ENCODE measurements at places on chromosomes 7 and 10.

GRCh38 chr7:30168835-30169573 is 34.2 kb downstream of the MTURN start:
- DNase-seq, result peak; percentile 78

DNA sequence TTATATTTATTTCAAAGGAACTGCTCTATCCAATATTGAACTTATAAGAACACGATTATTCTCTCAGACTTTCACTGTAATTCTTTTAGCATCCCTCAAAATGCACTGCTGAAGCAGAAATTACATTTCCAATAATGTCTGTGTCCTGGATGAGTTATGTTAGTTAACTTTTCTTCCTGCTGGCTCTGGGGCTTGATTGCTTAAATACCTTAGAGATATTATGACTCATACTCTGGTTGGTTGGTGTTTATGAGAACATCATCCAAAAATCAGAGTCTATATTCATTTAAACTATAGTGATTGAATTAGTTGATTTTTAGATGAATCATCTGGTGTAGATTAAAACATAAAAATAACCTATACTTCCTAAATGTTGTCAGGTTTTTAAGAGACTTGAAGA is 246.3 kb upstream of the VWC2 start:
- DNase-seq, result peak; percentile 9

GRCh38 chr10:6622921-6623320 is 42.8 kb upstream of the PRKCQ start:
- DNase-seq, result no peak

GRCh38 chr7:135711139-135711469 is 16.9 kb downstream of the SLC13A4 start:
- DNase-seq, result no peak

GRCh38 chr10:33506838-33507661 is 172.6 kb upstream of the NRP1 start:
- DNase-seq, result no peak

DNA sequence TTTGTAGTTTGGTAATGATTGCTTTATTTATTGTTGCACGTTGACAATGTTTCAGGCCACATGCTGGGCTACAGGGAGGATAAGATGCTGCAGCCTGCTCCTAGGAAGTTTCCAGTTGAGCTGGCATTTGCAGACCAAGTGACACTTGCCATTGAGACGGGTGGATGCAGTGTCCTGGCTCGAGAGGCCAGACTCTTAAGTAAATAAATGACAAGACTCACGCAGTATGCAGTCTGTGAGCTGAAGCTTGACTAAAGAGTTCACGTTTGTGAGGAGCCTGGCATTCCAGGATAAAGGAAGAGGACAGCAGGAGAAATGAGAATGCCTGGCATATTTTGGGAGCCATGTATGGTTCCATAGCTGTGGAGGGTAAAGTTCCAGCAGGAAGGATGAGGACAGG is 105.8 kb downstream of the BAMBI start:
- peak; percentile 24 for DNase-seq

DNA sequence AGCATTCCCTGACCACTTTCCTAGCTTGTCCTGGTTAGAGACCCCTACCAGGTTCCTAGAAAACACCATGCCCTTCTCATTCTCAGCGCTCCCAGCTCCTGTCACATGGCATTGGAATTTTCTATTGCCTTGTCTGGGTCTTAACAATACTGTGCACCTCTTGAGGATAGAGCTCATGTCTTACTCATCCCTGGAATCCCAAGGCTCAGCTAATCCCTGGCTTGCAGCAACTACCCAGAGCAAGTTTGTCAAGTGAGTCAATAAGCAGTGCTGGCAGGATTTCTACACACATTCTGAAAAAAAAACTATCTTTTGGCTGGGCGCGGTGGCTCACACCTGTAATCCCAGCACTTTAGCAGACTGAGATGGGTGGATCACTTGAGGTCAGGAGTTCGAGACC is 11.7 kb upstream of the PRDX3 start:
- peak; percentile 92 for DNase-seq

- no peak for DNase-seq
Observed at GRCh38 chr7:5634107-5634950, 147.1 kb downstream of the RNF216 start.

DNA sequence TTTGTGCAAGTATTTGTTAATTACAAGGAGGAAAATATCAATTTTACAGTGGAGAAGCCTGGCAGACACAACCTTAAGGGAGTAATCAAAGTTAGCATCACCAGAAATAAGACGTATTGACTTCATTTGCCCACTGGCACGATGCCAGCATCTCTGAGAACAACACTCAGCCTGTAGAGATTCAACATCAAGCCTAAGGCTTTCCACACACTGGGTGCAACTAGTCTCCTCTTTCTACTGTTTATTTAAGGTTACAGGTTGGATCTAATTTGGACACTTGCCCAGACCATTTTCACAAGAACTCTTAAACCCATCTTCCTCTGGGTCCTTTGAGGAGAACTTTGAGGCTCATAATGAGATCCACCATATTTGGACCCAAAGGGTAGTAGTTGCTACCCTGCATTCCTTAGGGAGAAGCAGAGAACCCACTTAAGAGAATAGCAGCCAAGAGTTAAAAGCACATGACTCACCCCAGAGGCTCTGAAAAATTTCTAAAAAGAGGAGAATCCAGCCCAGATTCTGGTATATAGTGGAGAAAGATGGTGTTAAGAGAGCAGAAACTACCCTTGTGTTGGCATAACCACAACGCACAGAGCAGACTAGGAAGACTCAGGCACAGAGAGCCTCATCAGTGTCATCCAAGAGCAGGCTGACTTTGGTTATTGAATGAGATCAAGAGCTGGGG is 97.3 kb downstream of the CCDC71L start:
- peak; percentile 59 for DNase-seq

DNA sequence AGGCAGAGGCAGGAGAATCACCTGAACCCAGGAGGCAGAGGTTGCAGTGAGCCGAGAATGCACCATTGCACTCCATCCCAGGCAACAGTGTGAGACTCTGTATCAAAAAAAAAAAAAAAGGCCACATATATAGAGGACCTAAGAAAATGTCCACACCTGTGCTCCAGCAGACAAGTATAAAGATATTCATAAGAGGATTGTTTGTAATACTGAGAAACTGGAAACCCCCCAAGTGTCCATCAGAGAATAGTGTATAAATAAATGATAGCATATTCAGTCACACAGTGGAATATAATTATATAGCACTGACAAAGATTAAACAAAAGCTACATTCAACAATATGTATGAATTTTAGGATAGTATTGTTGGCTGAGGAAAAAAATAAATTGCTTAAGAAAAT is 1050.6 kb downstream of the GRM8 start:
- DNase-seq, result no peak

DNA sequence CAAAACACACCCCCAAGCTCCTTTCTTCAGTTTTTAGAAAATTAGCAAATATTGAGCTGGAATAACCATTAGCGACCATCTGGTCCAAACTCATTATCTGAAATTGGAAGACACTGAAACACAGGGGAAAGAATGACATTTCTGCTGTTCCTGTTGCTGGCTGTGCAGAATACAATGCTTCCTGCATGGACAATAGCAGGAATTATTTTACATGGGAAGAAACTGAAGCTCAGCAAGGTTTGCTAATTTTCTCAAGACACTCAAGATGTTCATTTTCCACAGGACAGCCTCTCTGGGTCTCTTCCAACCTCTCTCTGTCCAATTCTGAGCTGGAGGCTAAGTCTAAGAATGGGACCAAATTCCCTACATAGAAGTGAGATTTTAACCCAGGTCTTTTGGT is 81.9 kb upstream of the TNS3 start:
- DNase-seq, result no peak

DNA sequence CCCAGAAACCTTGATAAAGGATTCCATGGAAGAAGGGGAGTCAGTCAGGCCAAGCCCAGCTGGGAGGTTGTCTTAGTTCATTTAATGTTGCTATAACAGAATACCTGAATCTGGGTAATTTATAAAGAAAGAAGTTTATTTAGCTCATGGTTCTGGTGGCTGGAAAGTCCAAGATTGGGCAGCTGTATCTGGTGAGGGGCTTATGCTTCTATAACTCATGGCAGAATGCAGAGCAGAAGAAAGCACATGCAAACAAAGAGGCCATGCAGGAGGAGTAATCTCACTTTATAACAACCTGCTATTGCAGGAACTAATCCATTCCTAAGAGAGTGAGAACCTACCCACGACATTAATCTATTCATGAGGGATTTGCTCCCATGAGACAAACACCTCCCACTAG is 54.2 kb upstream of the ANKRD1 start:
- DNase-seq, result no peak

DNA sequence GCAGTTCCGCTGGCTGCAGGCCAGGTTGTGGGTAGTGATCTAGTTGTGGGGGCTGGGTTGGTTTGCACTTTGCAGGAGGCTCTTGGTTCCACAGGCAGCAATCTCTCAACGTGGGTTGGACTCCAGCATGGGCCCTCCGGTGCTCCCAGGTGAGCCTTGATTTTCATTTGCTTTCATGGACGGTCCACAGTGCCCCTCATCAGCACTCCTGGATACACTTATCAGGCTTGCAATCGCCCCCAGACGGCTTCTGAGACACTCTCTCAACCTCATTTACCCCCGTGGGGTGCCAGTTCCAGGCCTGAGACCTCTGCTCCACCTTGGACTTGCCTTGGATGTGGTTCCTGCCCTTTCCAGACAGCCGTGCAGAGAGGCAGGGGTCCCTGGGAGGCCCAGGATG is 31.3 kb upstream of the ZNF273 start:
- DNase-seq, result no peak

DNA sequence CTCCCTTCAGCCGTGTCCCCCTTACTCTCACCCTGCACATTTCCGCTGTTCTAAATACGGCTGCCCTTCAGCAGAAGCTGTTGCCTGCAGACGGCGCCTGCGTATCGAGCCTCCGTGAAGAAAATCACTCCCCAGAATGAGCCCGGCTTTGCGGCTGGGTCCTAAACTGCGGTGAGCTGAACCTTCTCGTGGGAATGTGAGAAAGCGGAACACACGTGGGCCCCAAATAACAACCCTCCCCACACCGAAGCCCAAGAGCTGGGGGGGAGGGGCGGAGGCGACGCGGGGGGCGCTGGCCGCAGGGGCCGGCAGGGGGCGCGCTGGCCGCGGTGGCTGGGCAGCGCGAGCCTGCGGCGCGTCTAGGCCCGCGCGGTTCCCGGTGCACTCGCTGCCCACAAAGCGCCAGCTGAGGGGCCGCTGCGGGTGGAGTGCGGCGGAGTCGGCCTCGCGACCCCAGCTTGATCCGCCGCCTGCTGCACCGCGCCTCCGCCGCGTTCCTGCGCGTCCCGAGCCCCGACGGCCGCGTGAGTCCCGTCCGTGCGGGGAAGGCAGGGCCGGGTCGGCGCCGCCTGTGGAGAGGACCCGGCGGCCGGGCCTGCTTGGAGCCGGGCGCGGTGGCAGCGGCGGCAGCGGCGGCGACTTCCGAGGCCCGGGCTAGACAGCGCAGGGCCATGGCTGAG is at the start of gene ZNF398:
TSS of gene ZNF398 (plus strand) at position 382 of the 680 bp plus-strand sequence. CDS start at position 672, 290 bp downstream.
- no peak for DNase-seq

DNA sequence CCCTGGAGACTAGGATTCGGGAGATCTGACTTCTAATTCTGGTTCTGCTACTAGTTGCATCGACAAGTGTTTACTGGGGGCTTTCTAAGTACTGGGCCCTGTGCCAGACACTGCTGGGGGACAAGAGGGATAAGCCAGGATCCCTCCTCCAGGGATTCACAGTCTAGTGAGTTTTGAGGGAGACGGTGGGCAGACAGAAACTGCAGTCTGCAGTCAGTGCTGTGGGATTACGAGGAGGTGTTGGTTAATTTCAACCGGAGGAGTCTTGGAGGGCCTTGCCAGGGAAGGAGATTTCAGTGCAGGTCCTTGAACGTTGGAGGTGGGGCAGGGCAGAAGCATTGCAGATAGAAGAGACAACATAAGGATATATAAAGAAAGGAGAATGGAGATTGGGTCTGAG is 3.5 kb upstream of the KCNH2 start:
- DNase-seq, result no peak

GRCh38 chr7:112512451-112513210 is 31.8 kb downstream of the LSMEM1 start:
- no peak for DNase-seq

GRCh38 chr10:132375795-132376297 is 21.2 kb upstream of the PWWP2B start:
- DNase-seq, result no peak

- peak; percentile 93 for DNase-seq
Observed at GRCh38 chr10:112949875-112950507, at the start of gene TCF7L2. TCF7L2 (plus strand) TSS chr10:112950247; CDS start chr10:112950757, 510 bp downstream.

DNA sequence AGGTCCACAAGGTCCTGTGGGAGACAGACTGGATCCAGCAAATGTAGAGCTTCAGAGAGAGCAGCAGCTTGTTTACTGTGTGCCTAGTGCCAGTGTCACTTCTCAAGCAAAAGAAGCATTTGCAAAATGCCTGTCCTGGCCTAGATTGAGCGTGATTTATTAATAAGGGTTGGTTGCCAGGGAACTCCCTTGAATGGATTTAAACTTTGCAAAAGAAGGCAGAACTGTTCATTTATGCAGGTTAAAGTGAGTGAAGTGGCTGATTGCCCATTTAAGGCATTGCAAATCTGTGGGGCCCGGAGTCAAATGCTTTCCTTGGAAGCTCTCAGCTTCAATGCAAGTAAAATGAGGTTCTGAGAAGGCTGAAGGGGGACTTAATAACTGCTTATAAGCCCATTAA is 71.3 kb downstream of the CDHR3 start:
- no peak for DNase-seq

DNA sequence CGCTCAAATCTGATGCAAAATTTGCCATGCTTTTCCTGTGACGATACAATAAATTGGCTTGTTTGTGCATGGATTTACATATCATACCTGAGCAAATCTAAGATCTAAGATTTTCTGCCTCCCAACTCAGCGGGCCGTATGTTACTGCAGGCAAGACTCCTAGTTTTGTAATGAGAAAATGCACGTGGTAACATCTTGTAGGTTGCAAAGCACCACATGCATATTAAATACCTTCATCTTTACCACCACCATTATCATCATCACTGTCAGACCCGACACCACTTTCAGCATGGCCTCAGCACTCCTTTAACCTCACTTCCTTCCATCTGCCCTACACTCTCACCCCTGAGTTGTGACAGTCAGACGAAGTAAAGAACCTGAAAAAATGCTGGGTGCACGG is 202.2 kb downstream of the FRMD4A start:
- no peak for DNase-seq

- DNase-seq, result no peak
Observed at GRCh38 chr10:70603449-70603801, 884 bp upstream of the PRF1 start.

DNA sequence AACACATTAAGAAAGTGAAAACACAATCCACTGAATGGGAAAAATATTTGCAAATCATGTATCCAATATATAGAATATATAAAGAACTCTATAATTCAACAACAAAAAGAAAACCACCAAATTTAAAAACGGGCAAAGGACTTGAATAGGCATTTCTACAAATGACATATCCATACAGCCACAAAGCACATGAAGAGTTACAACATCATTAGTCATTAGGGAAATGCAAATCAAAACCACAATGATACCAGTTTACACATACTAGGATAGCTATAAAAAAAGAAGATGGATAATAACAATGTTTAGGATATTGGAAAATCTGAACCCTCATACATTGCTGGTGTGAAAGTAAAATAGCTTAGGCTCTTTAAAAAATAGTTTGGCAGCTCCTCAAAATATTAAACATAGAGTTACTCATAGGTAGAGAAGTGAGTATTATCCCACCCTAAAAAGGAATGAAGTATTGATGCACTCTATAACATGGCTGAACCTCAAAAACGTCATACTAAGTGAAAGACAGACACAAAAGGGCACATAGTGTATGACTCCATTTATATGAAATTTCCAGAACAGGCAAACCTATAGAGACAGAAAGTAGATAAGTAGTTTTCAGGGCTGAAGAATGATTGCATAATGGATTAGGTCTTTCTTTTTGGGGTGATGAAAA is 4.5 kb downstream of the ZPBP start:
- DNase-seq, result no peak

GRCh38 chr10:3765146-3765545 is 19.9 kb downstream of the KLF6 start:
- no peak for DNase-seq
